ENCODE measurements at places on chromosomes 2 and 18.

DNA sequence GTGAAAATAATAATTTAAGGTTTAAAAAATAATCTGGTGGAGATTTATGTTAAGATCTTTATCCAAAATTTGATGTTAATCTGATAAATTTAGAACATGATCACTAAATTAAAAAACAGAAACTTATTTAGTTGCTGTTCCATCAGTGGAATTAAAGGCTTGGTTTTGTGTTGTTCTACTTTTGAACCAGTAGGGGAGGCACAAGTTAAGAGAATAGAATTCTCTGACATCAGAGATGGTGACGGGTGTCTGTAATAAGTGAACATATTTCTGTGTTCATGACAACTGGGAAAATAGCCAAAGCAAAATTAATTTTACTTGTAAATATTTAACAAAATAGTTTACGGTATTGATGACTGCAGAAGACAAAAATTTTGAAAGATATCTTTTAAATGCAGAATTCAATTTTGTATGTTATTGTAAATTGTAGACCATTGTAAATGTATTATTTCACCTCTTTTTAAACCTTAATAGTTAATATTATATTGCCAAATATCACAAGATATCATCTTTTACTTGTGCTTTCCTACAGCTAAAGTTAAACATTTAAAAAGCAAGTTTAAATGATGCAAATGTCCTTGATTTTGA lies 106.0 kb downstream of the UBR3 start:
- DNase-seq: no peak

- DNase-seq: no peak
Measured at GRCh38 chr2:205401511-205401910, 280.8 kb upstream of the NRP2 start.

DNA sequence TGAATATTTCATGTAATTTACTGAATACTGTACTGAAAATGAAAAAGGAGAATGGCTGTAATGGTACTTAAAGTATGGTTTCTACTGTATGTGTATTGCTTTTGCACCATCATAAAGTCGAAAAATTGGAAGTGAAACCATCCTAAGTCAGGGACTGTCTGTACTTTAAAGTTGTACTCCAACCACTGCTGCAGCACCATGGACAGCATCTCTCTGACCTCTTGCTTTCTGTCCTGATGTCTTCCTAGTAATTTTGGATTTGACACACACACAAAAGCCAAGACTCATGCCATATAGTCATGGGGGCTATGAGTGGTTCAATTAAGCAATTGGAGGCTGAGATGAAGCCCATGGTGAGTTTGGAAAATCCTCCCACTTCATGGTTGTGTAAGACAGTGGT lies 256.3 kb upstream of the PKDCC start:
- no peak for DNase-seq

DNA sequence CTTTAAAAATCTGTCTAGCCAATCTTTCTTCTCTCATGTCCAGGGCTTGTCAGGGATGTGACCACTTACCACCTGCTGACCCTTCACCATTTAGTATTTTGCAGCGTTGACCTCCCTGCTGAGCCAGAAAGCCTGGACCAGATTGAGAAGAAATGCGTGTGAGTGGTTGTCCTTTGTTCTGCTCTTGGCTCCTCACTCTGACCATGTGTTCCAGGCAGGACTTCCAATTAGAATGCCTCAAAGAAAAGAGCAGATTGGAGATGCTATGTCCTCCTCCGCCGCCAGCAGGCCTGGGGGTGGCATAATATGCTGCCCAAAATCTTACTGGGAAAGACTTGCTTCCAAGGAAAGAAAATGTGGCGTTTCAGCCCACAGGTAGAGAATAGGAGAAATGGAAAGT lies 894.1 kb downstream of the SLC4A3 start:
- DNase-seq: no peak

DNA sequence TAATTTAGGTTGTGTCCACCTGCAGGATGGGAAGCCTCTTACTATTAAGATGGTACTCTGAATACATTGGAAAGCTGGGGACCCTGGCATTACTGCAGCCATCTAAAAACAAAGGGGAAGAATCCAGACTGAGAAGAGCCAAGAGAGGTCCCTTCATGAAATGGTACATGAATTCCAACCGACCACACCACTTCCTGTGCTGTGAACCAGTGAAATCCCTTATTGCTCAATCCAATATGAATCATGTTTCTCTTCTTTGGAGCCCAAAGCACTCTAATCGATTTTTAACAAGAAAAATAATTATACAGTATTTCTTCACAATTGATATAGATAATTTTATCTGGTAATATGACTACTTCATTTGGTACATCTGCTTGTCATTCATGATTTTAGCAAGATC lies 479.7 kb upstream of the RAB6C start:
- no peak for DNase-seq

DNA sequence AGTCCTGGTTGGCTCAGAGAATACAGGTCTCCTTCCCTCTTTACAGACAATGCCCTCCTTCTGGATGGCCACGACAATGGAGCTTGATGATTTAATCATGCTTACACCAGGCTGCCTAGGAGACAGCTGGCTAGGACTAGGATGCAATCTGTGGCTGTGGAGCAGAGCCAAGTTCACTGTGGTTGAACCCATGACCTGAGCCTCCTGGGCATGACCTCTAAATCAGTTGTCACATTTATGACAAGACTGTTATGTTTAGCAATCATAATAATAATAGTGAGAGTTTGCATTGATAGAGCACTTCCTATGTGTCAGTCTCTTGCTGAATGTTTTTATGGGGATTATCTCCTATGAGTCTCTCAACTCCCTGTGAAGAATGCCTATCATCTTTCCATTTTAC lies 244.1 kb downstream of the ICOS start:
- no peak for DNase-seq
